ENCODE measurements at places on chromosomes 6 and 20.

- DNase-seq: peak; percentile 68
Observed at GRCh38 chr6:18501663-18502013, 114.5 kb downstream of the RNF144B start.

DNA sequence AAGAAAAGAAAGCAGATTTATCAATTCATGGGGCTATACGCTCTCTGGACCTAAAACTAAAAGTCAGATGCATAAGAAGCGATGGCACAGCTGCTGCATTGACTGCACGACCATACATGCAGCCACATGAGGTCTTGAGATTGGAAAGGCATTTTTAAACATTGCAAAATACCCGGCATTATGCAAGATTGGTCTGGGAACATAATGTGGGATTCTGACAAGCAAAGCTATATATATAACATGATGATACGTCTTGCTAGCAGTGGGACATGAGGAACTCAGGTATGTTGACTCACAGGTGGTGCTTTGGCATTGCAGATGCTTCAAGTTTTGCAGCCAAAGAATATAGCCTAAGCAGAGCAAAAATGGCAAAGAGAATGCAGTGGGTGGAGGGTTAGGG, 55.1 kb downstream of the SAMD3 start:
- no peak for DNase-seq

DNA sequence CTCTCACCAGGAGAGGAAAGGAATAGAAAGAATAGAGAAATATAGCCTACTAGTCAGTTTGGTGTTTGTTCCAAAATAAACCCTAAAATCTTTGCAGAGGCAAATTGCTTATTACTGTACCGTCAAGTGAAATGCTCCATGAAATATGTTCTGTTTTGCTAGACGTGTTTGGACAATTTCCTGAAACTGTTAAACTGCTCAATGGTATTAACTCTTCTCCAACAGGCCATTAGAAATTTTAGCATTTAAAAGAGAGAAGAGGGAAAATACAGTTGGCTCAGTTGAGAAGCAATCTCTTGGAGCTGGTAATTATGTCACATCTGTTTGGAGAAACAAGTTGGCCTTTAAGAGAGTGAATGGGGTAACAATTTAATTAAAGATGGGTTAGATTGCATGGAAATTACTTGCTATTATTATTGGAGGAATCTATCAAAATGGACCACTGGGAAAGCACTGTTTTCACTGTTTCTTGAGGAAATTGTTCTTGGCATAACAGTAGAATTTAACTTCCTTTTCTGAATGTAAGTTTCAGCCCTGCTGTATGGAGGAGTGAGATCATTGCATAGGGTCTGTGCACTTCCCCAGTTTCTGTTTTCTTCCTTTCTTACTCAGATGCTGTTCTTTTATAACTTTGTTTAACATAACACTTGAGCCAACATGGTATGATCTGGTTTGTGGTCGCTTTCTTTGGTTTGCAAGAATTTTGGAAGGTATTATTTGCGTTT, 373.6 kb downstream of the PLCB1 start:
- no peak for DNase-seq

GRCh38 chr20:16321291-16321690, 252.0 kb downstream of the KIF16B start:
- no peak for DNase-seq

Measured in sciatic nerve (tissue), 2 donors.